ENCODE measurements at places on chromosomes 4 and X. TPM values are rescaled to one million over a fixed set of nuclear protein-coding genes. Genes with fewer than 3 reads are reported as not detected.

GRCh38 chr4:26746802-26747213 lies 113.8 kb upstream of the STIM2 start:
- DNase-seq = peak; percentile 45

DNA sequence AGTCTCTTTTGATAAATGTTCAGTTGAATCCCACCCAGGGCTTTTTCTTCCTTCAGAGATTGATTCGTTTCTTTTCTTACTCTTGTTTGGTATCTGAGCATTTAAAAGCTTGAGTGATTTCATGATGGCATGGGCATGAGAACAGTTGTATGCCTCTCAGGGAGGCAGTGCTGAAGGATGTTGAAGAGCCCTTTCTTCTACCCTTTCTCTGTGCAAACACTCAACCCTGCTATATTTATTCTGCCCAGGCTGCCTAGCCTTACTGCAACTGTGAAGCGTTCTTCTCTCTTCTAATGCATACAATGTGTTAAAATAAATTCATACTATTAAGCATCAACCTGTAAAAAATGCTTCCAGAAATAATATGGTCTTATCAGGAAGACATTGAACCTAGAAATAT lies 367.6 kb upstream of the LCORL start:
- no peak for DNase-seq

The EPHA5 gene
- not detected for total RNA-seq

The CXorf49B gene
- total RNA-seq = not detected

The AFF2 gene
- 1.7 TPM for total RNA-seq

All from activated naive CD8-positive, alpha-beta T cell treated with anti-CD3 and anti-CD28 coated beads for 36 hours (primary cell).